NCI-H774 (cell line): ENCODE measurements at places on chromosomes 5 and 9.

DNA sequence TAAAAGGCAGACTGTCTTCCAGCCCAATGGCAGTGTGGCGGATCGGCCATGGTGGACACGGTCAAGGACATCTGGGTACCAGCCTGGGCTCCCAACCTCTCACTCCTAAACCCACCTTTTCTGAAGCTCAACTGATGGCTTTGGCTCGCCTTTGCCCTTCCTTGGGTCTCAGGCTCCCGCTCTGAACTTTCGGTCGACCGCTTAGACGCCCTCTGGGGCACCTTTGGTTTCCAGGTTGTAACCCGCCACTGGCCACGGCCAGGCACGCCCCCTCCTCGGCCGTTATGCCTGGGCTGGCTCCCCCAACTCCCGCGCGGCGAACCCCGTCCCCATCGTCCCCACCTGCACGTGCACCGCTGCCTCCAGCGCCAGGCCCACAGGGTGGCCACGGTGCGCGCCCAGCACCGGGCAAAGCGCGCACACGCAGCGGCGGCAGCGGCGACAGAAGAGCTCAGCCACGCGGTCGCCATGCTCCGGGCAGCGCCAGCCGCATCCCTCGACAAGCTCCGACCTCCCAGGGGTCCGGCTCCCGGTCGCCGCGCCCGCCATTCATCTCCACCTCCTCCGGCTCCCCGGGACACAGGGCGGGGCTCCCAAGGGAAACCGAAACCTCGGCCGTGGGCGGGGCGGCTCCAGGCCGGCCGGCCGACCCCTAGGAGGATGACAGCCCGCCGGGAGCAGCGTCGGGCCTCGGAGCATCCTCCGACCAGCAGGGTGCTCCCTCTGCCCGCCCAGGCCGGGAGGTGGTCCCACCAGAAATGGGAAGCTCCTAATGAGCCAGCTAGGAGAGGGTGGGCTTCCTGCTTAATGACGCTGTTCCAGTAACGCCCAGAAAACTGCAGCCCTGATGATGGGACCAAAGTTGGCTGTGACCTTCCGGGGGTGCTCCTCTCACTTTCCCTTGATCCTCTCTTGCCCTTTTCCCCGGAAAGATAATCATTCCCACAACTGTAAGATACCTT is at the start of gene TRIM14:
Gene TRIM14 (minus strand): TSS at position 583 of the 962 bp plus-strand sequence. CDS start 34 bp downstream, at position 549.
- DNase-seq = peak; percentile 17

- no peak for DNase-seq
These were observed 12.1 kb downstream of the PROP1 start for GRCh38 chr5:177983763-177984583.

DNA sequence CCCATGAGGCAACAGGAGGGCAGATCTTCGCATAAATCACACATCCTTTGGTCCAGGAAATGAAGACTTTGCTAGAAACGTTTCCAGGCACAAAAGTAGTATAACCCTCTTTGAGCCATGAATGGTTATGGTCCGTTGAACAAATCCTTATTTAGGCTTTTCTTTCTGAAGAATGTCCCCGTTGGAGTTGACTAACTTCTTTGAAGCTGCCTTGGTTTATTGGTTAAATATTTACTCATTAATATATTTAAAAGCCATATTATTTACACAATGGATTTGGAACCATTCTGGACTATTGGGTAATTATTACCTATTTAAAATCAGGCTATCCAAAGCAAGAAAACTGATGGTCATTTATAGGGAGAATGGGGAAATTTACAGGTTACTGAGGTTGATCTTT is 347.6 kb upstream of the SLC30A5 start:
- DNase-seq = no peak

GRCh38 chr9:70941191-70941590 is 180.2 kb downstream of the TRPM3 start:
- no peak for DNase-seq

DNA sequence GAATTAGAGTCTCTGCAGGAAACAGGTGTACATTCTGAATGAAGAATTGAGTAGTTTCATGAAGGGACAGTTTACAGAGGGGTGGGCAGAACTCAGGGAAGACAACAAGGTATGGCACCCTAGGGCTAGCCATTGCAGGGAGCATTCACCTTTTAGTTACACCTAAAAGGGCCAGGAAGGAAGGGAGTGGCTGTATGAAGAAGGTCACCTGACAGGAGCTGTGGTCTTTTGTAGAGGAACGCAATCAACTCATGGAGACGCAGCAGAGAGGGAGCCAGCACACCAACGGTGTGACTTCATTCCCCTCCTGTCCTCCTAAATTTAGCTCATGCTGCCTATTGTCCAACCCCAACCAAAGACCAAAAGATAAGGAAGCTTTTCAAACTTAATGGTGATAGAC is 12.7 kb upstream of the ZCCHC7 start:
- no peak for DNase-seq

DNA sequence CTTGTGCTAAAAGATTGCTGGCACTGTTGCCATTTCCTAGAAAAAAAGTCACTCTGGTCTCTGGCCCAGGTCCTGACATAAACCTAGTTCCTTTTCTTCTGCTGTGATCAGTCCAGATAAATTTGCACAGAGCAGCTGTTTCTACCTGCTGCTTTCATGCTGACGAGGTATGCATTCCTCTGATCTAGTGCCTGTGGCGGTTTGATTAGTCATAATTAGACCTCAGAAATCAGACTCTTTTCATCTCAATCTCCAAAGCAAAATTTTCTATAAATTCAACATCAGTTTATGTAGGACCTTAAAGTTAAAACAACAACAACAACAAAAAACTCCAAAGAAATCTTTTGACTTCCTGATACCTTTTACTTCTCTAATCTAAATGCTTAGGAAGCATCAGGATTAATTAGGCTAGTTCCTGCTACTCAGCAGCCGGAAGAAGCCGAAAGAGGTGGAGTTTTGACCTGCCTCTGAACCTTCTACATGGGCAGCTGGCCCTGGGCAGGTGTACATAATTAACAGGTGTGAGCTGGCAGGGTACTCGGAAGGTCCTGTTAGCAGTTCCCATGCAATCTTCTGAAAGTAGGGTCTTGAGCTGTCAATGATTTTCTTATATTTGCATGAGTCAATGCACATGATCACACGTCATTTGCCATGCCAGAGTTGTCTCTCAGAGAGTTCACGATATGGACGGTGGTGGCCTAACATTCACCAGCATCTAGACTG is 83.3 kb upstream of the CCDC112 start:
- DNase-seq = peak; percentile 73
